IPS-NIHi11 (cell line): ENCODE measurements at places on chromosomes 4 and X.

DNA sequence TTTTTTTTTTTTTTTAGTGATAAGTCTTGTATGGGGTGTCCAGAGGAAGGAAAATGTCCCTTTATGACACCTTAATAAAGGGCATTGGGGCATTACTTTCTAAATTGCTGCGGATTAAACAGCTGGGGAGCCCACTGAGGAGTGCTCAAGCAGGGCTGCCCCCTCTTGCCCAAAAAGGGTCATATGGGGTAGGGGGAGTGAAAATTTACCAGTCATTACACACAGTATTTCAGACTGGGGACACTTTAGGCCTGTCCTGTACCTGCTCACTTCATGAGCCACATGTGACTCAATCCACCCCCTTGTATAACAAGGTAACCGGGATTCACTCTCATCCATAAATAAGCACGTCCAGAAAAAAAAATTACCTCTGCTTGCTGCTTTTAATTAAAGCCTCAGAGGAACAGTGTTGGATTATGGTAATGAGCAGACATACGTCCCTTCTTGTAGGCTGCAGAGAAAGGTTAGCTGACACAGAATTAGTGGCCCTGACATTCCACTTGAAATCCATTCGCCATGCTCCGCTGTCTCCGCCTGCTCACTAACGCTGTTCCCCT, 1.8 kb downstream of the PRDM8 start:
- DNase-seq, result no peak

- no peak for DNase-seq
Observed at GRCh38 chrX:7062903-7063302, 84.6 kb upstream of the STS start.

GRCh38 chrX:253451-254297, 27.5 kb upstream of the PLCXD1 start:
- DNase-seq, result no peak

DNA sequence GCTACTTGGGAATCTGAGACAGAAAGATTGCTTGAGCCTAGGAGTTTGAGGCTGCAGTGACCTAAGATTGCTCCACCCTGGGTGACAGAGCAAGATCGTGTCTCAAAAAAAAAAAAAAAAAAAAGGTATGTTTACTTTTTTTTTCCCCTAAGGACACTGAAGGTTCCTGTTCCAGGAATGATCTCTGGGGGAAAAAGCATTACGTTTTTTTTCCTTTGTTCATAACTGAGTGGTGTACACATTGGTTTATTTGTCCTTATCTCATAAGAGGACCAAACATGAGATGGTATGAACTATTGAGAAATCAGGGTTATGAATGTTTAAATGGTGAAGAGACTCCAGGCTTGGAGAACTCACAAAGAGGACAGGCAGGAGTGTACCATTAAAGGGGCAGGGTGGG, 120.4 kb upstream of the IL1RAPL2 start:
- no peak for DNase-seq

DNA sequence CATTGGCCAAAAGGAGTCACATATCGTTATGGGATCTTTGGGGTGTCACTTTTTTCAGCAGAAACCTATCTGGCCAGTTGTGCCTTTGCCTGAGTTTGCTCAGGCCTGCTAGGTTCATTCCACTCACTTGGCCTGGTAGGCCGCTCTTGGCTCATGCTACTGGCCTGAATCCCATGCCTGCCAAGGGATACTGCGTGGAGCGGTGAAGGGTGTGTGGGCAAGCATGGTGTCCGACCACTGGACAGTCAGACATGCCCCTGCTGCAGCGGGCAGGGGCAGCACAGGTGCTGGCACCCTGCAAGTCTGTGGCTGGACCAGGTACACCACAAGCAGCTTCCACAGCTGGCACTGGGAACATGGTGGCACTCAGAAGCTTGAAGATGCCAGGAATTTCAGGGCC, 11.3 kb upstream of the PPM1K start:
- DNase-seq, result no peak

DNA sequence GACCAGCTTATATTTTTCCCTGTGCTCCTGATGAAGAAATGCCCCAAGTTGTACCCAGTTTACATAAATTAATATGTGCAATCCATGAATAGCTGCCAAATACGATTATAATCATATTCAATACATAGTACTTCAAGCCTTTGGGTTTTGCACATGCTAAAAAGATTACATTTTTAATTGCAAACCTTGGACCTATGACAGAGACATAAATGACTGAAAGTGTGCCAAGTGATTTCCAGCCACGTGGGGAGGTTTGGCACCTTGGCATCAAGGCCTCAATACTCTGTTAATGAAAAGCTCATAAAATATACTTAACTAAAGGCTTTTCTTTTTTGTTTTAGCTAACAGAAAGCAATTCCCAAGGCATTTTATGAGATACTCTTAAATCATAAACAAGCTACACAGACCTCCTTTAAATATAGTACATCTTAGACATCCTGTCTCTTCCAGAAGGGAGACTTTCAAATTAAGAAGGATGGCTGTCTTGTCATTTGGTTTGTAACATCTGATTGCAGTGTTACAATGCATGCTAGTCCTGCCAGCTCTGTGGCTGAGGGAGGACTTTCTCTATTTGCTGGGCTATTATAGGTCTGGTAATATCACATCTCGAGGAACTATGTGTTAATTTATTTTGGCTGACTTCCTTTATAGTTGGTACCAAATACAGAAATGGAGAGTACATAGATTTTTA, 404.1 kb downstream of the AFF2 start:
- DNase-seq, result no peak

DNA sequence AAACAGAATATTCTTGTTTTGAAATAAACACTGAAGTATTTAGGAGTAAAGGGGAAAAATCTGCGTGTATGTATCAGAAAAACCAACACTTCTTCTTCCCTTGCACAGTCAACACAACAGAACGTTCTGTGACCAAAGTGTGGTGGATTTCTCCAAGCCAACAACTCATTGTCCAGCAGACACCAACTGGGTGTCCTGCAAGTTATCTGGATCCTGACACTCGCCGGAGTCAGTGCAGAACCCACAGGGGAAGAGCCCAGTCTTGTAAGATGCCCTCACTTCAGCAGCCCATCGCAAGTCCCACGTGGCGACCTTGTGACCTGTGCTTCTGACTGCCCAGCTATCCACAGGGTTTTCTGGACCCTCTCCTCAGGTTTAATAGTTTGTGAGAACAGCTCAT, 630.7 kb upstream of the ZFP42 start:
- DNase-seq, result no peak

- DNase-seq, result no peak
Observed at GRCh38 chr4:25020236-25020635, 10.5 kb downstream of the LGI2 start.

DNA sequence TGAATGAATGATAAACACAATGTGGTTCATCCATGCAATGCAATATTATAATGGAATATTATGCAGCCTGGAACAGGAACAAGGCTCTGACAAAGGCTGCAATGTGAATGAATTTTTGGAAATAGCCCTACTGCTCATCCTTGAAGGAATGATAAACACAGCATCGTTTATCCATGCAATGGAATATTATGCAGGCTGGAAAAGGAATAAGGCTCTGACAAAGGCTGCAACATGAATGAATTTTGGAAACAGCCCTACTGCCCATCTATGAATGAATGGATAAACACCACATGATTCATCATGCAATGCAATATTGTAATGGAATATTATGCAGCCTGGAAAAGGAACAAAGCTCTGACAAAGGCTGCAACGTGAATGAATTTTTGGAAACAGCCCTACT, 159.4 kb downstream of the CRLF2 start:
- no peak for DNase-seq

DNA sequence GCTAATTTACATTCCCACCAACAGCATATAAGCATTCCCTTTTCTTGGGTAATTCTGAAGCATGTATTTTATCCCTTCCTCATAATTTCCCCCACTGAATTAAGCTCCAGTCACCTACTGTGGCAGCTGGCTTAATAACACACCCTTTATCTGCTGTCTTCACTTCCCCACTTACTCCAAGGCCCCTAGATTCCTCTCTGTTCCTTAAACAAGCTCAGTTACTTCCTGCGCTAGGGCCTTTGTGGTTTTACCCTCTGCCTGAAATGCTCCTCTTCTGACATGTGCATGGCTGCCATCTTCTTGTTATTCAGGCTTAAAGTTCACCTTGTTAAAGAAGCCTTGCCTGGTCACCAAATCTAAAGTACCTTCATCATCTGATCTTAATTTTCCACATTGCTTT, 47.2 kb upstream of the RPS6KA3 start:
- DNase-seq, result no peak

DNA sequence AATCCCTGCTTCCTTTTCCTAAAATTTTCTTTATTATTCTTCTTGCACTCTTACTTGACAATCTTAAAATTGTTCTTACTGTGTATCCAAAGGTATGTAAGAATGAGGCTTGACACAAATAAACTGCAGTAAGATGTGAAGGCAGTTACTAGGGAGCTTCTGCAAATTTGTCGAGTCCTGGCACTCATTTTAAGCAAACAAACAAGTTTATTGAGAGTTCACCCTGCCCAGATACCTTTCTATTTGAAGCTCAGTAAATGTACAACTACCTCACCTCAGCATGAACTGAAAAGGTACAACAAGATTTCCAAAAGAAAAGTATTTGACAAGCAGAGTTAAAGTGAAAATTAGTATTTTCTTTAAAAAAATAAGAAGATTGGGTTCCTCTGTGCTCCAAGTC, 13.3 kb upstream of the SYTL4 start:
- no peak for DNase-seq

DNA sequence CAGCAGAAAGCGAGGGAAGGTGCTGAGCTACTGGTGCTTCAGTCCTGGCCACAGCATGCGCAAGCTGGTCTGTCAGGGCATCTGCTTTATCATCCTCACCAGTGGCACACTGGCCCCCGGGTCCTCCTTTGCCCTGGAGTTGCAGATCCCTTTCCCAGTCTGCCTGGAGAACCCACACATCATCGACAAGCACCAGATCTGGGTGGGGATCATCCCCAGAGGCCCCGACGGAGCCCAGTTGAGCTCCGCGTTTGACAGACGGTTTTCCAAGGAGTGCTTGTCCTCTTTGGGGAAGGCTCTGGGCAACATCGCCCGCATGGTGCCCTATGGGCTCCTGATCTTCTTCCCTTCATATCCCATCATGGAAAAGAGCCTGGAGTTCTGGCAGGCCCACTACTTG, 60.3 kb downstream of the ALPK1 start:
- no peak for DNase-seq

DNA sequence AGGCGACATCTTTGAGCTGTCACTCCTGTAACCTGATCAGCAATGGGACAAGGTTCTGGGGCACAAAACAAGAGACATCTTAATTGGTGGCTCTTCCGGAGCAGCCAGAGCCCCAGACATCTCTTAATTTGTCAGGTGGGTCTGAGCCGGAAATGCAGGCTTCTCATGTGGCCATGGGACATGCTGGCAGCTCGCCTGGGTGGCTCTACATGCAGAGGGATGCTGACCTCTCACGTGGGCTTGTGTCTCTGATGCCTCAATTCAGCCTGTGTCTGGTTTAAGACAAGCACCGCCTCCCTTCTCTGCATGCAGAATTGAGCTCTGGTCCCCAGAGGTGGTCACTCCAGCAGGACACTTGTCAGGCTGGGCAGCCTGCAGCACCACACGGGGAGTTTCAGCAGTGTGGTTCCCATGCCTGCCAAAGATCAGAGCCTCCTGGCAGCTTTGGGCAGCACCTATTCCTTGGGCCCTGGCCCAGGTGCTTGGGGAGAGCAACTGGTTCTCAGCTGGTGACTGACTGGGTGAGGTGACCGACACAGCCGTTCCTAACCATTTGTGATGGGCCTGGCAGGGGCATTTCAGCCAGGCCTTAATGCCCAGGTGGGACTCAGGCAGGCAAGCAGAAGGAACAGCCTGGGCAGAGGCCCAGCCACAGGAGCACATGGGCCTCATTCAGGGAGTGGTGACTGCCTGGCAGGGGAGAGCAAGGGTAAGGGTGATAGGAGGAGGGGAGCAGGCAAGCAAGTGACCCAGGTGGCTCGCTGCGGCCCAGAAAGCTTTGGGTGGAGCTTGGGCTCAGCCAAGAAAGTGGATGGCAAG, 53.4 kb downstream of the HMX1 start:
- no peak for DNase-seq

DNA sequence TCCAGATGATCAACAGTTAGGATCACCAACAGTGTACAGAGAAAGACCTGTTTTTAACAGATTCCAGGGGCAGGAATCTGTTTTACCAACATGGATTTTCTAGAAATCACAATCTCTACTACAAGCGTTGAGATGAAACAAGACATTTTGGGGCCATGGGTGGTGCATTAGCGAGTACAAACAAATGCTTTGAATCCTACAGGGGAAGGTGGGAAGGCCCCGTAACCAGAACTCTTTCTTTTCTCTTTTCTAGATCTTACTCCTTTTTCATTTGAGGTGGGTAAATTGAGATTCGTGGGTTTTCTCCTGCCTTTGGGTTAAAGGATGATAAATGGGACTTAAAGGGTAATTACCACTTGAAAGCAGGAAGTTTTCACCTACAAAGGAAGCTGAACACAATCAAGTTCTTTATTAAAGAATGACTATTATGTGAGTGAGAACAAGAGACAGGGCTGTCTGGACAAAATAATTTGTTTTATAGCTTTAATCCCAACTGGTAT, 189.9 kb upstream of the ANXA3 start:
- no peak for DNase-seq

DNA sequence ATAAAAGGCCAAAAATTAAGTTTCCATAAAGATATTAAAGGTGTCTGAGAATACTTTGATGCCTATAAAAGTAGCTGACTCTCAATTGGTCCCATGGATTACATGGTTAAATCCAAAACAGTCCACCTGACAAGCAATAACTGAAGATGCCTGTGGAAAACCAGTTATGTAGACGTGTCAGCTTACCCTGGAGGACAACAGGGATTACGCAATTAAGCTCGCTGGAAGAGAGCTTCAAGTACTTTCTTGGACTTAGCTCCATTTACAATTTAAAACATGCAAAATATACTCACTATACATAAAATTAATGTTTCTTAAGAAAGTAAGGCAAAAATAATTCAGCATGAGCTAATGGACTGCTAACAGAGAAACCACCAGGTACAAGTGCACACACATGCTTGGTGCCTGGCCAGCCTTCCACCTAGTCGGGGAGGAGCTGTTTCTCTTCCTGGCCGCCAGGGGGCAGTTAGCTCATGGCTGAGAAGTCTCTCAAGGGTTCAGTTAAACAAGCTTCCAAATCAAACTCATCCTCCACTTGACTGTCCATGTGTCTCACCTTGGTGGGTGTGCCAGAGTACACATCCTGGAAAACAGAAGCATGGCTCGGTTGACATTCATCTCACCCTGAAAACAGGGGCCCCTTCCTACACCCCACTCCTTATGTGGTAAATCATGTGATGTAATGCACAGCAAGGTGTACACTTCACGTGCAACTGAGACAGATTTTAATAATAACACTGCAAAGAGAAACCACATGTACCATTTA, 9.2 kb upstream of the FAM53A start:
- peak; percentile 84 for DNase-seq

DNA sequence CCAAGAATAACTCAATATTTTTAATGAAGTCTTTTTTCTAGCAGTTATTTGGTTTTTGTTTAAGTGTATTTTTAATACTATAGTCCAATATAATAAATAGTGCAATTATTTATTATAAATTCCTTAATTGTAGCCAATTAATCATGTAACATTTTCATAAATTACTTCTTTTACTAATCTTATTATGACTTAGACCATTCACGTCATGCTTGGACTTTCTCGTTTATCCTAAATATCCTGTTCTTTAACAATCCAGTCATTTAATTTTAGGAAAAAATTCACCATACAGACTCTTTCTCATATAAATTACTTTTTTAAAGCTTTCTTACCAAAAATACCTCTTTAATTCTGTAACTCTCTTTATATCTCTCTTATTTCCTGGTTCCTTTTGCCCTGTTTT, 350.1 kb downstream of the AR start:
- no peak for DNase-seq
